ENCODE measurements at places on chromosomes 7 and 10.

DNA sequence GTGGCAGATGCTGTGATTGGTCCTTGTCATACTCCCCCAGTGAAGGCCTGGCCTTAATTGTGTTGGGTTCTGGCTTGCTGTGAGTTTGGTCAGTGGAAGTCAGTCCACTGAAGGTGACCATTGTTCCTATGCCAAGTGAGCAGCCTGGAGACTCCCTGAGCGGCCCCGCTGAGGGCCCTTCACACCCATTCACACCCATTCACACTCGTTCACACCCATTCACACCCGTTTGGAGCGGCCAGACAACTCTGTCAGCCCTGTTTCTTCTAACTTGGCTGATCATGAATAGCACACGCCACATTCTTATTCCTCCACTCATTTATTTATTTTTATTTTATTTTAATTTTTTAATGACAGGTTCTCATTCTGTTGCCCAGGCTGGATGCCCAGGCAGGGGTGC, 61.5 kb downstream of the C10orf120 start:
- no peak for DNase-seq

GRCh38 chr7:76077435-76077834, 29.5 kb downstream of the MDH2 start:
- DNase-seq = no peak

- DNase-seq = peak; percentile 28
These were observed 1.8 kb downstream of the SUFU start for GRCh38 chr10:102505462-102506115.

DNA sequence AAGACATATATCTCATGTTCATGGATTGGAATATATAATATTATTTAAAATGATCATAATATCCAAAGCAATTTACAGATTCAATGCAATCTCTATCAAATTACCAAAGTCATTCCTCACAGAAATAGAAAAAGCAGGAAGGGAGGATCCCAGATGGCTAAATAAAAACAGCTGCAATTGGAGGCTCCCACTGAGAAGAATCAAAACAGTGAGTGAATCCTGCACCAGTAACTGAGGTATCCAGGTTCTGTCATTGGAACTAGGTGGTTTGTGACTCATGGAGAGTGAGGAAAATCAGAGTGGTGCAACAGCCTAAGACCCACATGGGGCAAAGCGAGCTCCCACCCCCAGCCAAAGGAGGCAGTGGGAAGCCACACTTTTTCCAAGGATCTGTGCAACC, 128.4 kb downstream of the MTERF1 start:
- no peak for DNase-seq

GRCh38 chr7:1382553-1383397, 76.5 kb downstream of the MICALL2 start:
- no peak for DNase-seq

- no peak for DNase-seq
These were observed 79.3 kb downstream of the JCAD start for GRCh38 chr10:29980084-29980483.

- no peak for DNase-seq
These were observed 195.0 kb downstream of the CALN1 start for GRCh38 chr7:72217151-72217550.
